Brain microvascular endothelial cell (primary cell): ENCODE measurements at places on chromosomes 2 and 18.

DNA sequence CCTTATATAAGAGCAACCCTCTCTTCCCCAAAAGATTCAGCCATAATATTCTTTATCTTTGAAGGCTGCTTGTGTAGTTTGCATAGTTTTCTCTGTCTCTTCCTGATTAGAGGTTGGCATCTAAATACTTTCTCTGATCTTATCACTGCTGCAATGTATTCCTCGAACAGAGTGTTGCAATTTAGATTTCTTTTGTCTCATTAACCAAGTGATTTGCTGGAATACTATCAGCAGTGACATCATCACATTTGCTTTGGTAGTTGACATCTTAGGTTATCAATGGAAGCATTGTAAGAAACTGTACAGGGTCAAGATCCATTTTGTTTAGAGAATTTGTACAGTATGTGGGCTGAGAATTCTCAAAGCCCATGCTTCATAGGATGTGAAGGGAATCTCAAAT, 72.0 kb upstream of the NEUROD1 start:
- DNase-seq: no peak

- DNase-seq: no peak
Measured at GRCh38 chr2:155350783-155351580, 652.5 kb downstream of the KCNJ3 start.

DNA sequence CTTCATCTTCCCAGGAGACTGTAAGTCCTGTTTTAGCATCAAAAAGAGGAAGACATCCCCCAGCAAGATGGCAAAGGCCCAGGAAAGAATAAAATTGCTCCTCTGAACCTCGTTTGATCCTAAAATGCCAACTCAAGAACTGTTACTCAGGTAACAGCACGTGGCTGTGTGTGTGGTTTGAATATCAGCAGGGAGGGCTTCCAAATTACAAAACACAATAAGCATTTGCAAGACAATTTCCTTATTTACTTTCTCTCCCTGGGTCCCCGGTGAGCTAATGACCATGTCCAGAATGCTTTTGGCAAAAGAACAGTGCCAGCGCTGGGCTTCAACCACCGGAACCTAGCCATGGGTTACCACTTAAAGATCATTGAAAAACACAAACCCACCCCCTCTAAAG, 163.6 kb downstream of the C1D start:
- DNase-seq: no peak

GRCh38 chr2:192195548-192196418, 1.1 kb upstream of the TMEFF2 start:
- no peak for DNase-seq

DNA sequence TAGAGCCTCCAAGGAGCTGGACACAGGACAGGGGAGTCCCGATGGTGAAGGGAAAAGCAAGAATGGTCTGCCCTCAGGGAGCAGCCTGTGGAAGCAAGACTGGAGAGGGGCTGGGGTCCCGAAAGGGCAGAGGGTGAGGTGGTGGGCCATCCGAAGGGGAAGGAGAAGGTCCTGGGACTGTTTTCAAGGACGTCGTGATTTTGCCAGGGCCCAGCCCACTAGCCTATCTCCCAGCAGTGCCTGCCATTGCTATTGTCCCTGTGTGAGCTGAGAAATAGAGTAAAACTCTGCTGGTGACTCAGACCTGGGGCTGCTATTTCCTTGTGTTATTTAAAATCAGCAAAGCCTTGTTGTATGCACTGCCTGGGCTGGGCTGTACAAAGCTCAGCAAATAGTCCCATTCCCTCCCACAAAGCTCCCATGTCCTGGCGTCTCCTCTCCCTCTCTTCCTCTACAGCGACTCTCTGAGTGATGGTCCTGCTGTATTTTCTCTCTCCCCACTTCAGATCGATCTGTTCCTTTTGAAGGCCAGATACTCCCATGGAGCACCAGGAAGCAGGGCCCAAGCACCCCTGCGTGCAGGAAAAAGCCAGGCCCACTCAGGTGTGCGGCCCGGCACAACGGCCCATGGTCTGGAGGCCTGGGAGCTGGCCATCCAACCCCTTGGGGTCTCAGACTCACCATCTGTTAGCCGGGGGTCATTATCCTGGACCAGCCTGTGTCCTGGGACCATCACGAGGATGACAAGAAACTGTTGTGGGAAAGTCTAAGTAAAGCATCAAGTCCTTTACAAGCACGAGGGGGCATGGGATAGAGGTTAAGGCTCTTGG, 65.0 kb upstream of the OTOF start:
- no peak for DNase-seq

DNA sequence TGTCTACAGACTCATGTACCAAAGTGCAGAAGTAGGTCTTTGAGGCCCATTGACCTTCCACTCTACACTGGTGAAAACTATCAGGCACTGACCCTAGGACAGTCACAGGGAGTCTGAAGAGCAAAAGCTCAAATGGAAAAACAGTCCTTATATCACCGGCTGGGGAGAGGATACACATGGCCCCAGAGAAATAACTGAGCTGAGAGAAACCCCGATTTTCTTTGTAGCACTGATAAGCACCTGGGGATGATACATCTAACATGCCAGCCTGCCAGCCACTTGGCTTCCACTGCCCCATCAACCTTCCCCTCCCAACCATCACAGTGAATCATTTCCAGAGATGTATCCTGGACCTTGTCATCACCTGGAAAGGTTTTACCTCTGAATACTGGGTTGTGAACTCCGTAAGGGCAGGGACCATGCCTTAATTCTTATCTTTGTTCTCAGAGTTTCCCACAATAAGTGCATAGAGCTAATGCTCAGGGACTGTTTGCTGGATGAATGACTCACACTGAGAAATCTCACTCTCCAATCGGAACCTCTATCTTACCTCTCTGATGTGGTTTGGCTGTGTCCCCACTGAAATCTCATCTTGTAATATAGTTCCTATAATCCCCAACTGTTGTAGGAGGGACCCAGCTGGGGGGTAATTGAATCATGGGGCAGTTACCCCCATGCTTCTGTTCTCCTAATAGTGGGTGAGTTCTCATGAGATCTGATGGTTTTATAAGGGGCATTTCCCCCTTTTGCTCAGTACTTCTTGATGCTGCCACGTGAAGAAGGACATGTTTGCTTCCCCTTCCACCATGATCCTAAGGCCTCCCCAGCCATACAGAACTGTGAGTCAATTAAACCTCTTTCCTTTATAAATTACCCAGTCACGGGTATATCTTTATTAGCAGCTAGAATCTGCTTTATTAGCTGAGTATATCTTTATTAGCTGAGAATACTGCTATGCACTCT, 37.1 kb downstream of the EVA1A start:
- peak; percentile 89 for DNase-seq

DNA sequence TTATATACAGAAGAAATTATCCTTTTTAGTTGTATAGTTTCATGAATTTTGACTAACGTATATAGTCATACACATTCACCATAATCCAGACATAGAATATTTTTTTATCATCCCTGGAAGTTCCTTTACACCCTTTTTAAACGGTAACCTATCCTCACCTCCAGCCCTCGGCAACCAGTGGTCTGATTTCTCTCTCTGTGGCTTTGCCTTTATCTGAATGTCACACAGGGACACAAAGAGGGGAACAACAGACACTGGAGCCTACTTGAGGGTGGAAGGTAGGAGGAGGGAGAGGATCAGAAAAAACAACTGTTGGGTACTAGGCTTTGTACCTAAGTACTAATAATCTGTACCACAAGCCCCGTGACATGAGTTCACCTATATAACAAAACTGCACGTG, 191.9 kb downstream of the MC4R start:
- no peak for DNase-seq

DNA sequence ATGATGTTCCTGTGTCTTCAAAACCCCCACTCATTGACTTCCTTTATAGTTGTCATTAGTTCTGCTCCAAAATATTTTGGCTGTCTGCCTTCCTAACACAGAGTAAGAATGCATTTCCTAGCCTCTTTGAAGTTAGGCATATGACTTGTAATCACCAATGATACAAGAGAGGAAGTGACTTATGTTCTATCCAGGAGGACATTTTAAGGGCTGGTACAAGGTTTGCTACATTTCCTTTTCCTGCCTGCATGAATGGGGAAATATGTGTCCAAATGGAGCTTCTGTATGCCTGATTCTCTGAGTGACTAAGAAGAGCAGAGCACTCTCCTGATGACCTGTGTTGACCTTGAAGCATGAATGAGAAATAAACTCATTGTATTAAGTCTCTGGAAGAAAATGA, 115.1 kb downstream of the PLCL1 start:
- no peak for DNase-seq

- no peak for DNase-seq
Measured at GRCh38 chr2:149075105-149075504, 36.6 kb downstream of the LYPD6B start.

GRCh38 chr2:152546230-152546837, 170.9 kb downstream of the PRPF40A start:
- no peak for DNase-seq

GRCh38 chr2:189287982-189288521, 108.5 kb upstream of the COL5A2 start:
- peak; percentile 70 for DNase-seq

GRCh38 chr18:22170421-22171257, 1.2 kb downstream of the GATA6 start:
- peak; percentile 77 for DNase-seq

DNA sequence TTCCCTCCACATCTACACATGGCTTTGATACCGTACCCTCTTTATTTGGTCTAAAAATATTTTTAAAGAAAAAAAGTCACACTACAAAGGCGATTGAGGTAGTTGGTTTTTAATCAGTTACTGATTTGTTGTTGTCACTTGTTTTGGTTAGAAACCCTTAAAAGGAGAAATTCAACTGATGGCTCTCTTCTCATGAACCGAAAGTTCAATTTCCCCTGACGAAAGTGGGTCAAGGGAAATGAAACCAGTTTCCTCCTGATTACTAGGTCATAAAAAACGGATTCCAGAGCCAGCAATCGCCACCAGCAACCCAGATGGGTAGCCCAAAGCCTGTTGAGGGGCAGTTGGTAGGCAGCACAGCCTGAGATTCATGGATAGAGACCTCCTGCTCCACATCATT, 63.2 kb downstream of the DLGAP1 start:
- DNase-seq: no peak

- DNase-seq: no peak
Measured at GRCh38 chr18:32871786-32872185, 99.0 kb upstream of the KLHL14 start.

GRCh38 chr2:59665021-59665420, 888.4 kb downstream of the BCL11A start:
- no peak for DNase-seq

DNA sequence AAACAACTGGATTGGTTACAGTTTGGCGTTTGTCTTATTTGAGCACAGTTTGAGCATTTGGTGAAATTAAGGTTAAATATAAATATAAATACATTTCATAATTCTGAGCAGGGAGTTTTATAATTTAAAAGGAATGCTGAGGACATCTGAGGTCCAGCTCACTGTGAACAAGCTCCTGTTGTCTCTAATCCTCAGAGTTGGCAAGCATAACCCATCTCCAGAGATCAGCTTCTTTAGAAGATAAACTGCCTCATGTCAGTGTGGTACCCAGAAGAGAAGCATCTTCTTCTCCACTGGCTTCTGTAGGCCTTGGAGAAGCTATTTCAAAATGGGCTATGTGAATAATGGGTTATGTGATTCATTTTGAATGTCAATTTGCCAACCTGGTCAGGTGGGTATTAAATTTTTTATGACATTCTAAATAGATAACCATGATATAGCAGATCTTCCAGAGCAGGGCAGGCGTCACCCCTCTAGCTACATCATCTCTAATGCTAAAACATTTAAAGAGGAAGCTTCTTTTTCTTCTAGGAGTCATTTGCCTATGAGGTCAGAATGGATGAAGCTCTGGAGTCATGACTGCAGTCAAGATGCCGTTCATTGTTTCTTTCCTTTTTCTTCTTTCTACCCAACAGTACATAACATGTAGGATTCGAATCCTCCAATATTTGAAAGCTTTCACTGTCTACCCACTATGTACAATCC, 324.0 kb downstream of the RNF144A start:
- no peak for DNase-seq

DNA sequence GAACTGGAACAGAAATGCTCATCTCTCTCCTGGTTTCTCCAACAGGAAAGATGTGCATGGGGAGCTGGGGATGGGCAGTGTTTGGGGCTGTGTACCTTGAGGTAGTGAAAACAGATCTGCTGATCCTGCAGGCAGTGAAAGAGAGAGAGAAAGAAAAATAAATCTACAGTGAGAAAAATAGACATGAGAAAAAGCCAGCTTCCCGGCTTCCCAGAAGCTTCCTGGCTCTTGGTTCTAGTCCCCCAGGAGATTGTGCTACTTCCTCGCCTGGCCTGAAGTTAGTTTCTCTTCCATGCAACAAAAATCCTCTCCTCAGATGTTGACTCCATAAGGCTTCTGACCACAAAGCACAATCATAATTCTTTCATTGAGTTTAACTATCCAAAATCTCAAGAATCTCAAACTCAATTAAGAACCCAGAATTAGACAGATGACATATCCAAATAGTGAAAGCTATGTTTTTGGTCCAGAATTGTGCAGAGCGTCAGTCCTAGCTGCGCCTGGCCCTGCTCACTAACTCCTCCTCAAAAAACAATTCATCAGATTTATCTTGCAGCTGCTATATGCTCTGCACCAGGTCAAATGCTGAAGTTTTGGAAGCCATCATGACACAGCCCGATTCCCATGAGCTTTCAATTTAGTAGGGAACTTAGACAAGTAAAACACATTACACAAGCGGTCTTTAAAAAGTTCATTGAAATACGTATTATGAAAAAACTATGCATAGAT, 20.1 kb upstream of the NAB1 start:
- no peak for DNase-seq

- DNase-seq: no peak
Measured at GRCh38 chr2:21599417-21599816, 475.6 kb downstream of the TDRD15 start.

GRCh38 chr2:75892490-75892889, 181.8 kb upstream of the GCFC2 start:
- no peak for DNase-seq

DNA sequence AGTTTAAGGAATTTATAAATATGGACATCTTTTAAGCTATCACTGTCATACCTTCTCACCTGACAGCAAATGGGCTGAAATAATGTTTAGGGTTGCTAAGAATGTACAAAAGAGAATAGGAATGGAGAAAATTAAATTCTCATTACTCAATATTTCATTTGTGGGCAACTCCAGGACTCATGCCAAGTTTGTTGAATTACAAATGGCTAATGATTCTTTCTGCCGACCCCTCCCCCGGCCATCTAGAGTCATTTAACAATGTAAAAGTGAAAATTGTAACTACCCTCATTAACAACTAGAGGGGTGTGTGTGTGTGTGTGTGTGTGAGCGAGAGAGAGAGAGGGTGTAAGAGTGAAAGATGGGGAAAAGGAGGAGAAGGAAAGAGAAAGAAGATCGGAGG, 708.5 kb upstream of the FAM98A start:
- no peak for DNase-seq

- no peak for DNase-seq
Measured at GRCh38 chr2:191056228-191056627, 42.3 kb upstream of the STAT1 start.

DNA sequence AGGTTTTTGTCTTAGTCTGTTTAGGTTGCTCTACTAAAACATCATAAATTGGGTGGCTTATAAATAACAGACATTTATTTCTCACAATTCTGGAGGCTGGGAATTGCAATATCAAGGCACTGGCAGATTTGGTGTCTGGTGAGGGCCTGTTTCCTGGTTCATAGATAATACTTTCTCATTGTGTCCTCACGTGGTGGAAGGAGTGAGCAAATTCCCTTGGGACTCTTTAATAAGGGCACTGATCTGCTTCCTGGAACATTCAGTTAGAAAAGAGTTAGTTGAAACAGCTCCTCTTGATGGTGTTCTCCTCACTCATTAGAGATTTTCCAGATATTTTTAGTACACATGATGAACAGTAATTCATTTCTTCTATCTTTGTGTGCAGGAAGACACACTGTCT, 22.3 kb downstream of the COL4A3 start:
- no peak for DNase-seq
